T-helper 17 cell (primary cell): ENCODE measurements at places on chromosomes 7 and 10. TPM values are rescaled to one million over a fixed set of nuclear protein-coding genes. Genes with fewer than 3 reads are reported as not detected.
A peak's percentile ranks its signal among the peaks of the same experiment; 100 is the strongest.

- no peak overlapping the region for H3K27ac ChIP-seq
- H3K4me3 ChIP-seq, result no peak overlapping the region
- H3K4me1 ChIP-seq, result no peaks in the 10 kb centered on the region
- H3K36me3 ChIP-seq, result no peaks in the 10 kb centered on the region
- no peaks in the 10 kb centered on the region for H3K27me3 ChIP-seq
Measured at GRCh38 chr10:23868121-23868520, 340.8 kb upstream of the KIAA1217 start.

DNA sequence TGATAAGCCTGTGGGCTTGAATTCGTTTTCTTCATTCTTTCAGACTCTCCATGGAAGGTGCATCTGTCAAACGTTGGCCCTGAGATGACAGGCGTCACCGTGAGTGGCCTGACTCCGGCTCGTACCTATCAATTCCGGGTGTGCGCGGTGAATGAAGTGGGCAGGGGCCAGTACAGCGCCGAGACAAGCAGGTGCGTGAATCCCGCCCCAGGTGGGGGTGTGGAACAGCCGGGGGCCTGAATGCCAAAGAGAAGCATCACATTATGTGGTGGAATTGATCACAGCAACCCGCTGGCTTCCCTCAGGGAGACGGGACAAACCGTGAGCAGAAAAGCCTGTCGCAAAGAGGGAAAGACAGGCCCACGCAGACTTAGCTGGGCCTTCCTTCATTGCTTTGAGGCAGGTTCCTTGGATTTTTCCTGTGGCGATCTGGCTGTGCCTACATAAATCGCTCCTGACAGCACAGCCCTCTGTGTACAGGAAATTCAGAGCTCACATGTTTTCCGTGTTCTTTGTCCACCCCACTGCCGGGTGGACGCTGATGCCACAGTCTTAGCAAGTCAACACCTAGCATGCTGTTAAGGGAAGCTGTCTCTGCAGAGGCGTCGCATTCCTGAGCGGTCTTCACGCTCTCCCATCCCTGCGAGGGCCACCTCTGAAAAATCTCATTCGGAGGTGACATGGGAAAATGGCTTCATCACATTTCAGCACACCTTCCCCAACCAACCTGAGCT lies 671.0 kb upstream of the FOXK1 start:
- DNase-seq, result no peak
- H3K36me3 ChIP-seq, result peaks cover 2% of the 10 kb centered on the region
- peaks cover 49% of the 10 kb centered on the region for H3K27me3 ChIP-seq
- H3K4me1 ChIP-seq, result no peaks in the 10 kb centered on the region
- H3K27ac ChIP-seq, result no peak overlapping the region

- H3K36me3 ChIP-seq, result peaks cover 5% of the 10 kb centered on the region
- no peak within 1 kb of the TSS for H3K27ac ChIP-seq
- H3K27me3 ChIP-seq, result peaks cover 67% of the 10 kb centered on the region
- H3K4me3 ChIP-seq, result peak within 1 kb of the TSS; percentile 81
- peak; percentile 17 for DNase-seq
Measured at GRCh38 chr10:95290461-95291364, at the start of gene PDLIM1. PDLIM1 (minus strand) TSS chr10:95291003; CDS start chr10:95290915, 88 bp downstream.

DNA sequence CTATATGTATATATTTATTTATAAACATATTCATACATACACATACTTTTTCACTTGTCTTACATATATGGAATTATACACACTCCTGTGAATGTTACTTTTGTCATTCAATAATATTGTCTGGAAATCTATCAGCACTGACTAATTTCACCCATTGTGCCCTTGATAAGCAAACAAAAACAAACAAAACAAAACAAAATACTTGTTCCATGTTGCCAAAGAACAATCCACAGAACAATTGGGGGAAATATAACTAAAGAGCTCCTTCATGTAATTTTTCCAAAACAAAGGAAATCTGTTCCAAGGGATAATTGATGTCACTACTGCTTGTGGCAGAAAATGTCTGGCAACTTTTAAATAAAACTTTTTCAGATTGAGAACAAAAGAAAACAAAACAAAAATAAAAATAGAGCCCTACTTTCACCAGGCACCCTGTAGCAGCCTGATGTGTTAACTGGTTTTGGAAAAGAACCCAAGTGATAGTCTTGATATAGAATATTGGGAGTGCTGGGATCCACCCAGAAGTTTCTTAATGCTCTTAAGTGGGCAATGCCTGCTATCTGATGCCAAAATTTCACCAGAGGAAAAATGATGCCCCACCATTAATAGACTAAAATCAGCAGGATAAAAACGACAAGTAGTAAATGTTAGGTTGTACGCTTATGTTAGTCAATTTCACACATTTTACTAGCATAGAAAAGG lies 34.0 kb upstream of the CCDC7 start:
- no peak for DNase-seq
- no peaks in the 10 kb centered on the region for H3K27me3 ChIP-seq
- no peaks in the 10 kb centered on the region for H3K36me3 ChIP-seq
- H3K4me1 ChIP-seq, result peaks cover 5% of the 10 kb centered on the region
- H3K4me3 ChIP-seq, result no peak overlapping the region

GRCh38 chr10:8439040-8439439 lies 384.6 kb downstream of the GATA3 start:
- H3K4me1 ChIP-seq, result peaks cover 25% of the 10 kb centered on the region
- H3K4me3 ChIP-seq, result peak overlapping the region; percentile 28
- no peak for DNase-seq
- H3K27ac ChIP-seq, result peak overlapping the region; percentile 87
- H3K36me3 ChIP-seq, result no peaks in the 10 kb centered on the region
- no peaks in the 10 kb centered on the region for H3K27me3 ChIP-seq

GRCh38 chr7:102214477-102215072 lies 72.1 kb upstream of the SH2B2 start:
- no peak overlapping the region for H3K27ac ChIP-seq
- no peak overlapping the region for H3K4me3 ChIP-seq
- H3K36me3 ChIP-seq, result peaks cover 2% of the 10 kb centered on the region
- H3K4me1 ChIP-seq, result peaks cover 2% of the 10 kb centered on the region
- H3K27me3 ChIP-seq, result no peaks in the 10 kb centered on the region

DNA sequence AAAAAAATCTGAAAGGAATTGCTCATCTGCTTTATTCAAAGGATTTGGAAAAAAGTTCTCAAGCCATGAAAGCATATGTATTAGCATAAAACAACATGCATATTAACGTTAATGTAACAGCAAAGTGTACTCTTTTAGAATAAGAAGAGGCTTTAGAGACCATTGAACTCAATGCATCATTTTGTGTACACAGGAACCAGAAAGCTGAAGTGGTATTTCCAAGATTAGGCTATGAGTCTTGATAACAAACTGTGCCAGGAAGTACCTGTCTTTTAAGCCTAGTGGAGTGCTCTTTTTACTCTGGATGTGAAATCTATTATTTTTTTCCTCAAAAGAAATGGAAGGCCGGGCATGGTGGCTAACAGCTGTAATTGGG lies 164.2 kb downstream of the THSD7A start:
- DNase-seq, result no peak
- no peak overlapping the region for H3K27ac ChIP-seq
- H3K36me3 ChIP-seq, result no peaks in the 10 kb centered on the region
- no peaks in the 10 kb centered on the region for H3K27me3 ChIP-seq

GRCh38 chr7:10022957-10023356 lies 950.7 kb upstream of the PHF14 start:
- no peak overlapping the region for H3K4me3 ChIP-seq
- H3K27ac ChIP-seq, result no peak overlapping the region
- no peaks in the 10 kb centered on the region for H3K27me3 ChIP-seq
- no peaks in the 10 kb centered on the region for H3K36me3 ChIP-seq
- DNase-seq, result no peak

DNA sequence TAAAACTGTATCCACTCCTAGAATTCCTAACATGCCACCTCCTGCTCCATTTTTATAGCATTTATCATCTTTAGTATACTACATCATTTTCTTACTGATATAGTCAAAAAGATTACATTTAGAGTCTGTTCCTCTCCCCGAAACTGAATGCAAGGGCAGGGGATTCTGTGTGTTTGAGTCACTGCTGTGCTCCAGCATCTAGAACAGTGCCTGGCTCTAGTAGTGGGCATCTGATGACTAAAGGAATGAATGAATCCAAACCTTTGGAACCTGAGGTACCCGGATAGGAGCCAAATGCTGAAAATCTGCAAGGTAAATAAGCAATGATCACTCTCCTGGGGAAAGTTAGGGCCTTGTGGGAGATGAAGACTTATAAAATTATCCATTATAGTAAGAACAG lies 18.9 kb downstream of the GOT1 start:
- no peaks in the 10 kb centered on the region for H3K27me3 ChIP-seq
- H3K4me1 ChIP-seq, result peaks cover 3% of the 10 kb centered on the region

DNA sequence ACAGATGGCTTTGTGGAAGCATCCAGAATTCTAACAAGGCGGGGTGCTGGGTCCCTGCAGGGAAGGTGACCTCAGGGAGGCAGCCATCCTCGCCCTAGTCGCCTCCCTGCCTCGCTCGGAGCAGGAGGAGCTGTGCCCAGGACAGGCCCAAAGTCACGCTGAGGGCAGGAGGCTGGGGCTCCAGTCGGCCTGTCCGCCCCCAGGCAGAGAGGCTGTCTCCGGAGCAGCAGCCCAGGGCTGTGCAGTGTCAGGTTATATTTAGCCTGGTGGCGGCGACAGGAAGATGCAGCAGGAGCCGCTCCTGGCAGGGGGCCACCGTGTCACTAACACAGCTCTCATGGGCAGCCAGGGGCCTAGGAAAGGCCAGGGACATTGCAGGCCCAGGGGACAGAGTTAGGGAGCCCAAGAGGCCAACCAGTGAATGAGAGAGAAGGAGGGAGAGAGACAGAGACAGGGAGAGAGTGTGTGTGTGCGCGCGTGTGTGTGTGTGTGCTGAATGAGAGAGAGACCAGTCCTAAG lies 13.5 kb downstream of the KCNH2 start:
- H3K4me1 ChIP-seq, result peaks cover 31% of the 10 kb centered on the region
- DNase-seq, result no peak
- no peak overlapping the region for H3K27ac ChIP-seq
- peaks cover 5% of the 10 kb centered on the region for H3K27me3 ChIP-seq

DNA sequence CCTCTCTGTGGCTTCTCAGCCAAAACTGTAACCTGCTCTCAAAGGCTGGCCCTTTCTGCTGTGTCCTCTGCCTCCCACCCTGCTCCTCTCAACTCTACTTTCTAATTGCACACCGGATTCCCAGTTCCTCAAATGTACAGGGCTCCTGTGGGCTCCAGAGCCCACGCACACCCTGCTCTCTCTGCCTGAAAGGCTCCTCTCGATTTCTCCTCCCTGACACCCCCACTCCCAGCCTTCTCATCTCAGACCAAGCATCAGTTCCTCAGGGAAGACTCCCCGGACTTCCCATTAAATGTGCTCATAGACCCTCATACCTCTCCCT lies 111.7 kb upstream of the STEAP1B start:
- no peak for DNase-seq
- H3K27me3 ChIP-seq, result peaks cover 16% of the 10 kb centered on the region
- peaks cover 5% of the 10 kb centered on the region for H3K36me3 ChIP-seq
- no peaks in the 10 kb centered on the region for H3K4me1 ChIP-seq
- H3K27ac ChIP-seq, result no peak overlapping the region
- no peak overlapping the region for H3K4me3 ChIP-seq

DNA sequence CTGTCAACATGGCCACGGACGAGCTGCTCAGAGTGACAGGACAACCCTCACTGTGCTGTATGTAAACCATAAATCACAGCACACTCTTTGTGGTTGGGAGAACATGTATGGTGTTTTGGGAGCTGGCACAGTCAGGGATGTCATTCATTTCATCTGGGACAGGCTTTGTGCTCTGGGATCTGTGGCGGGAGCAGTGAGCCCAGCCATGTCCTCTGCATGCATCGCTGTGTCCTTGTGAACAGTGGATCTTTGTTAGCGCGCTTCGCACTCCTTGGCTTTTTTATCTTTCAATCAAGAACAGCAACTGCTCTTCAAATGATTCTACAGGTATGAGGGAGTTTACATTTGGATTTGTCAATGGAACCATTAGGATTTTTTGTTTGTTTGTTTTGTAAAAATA lies 7.1 kb downstream of the CCM2 start:
- no peak overlapping the region for H3K4me3 ChIP-seq
- no peak for DNase-seq
- H3K27me3 ChIP-seq, result no peaks in the 10 kb centered on the region
- H3K36me3 ChIP-seq, result peaks cover 2% of the 10 kb centered on the region
- H3K27ac ChIP-seq, result peak overlapping the region; percentile 75

DNA sequence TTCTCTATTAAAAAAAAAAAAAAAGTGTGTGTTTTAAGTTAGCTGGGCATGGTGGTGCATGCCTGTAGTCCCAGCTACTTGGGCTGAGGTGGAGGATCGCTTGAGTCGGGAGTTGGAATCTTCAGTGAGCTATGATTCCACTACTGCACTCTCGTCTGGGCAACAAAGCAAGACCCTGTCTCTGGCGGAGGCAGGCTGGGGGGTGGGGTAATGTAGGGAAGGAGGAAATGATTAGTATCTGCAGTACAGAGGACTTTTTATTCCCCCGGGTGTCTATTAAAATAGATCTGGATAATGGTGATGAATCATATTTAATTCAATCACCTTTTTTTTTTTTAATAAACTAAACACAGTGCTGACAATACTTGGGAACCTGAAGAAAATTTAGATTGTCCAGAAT lies 6.5 kb downstream of the CBX3 start:
- DNase-seq, result no peak
- H3K4me1 ChIP-seq, result peaks cover 33% of the 10 kb centered on the region
- no peak overlapping the region for H3K4me3 ChIP-seq
- H3K36me3 ChIP-seq, result peaks cover 2% of the 10 kb centered on the region
- H3K27ac ChIP-seq, result no peak overlapping the region

GRCh38 chr10:107133656-107134055 lies 30.9 kb downstream of the SORCS1 start:
- no peak for DNase-seq
- no peak overlapping the region for H3K4me3 ChIP-seq
- no peaks in the 10 kb centered on the region for H3K4me1 ChIP-seq
- no peak overlapping the region for H3K27ac ChIP-seq
- H3K36me3 ChIP-seq, result no peaks in the 10 kb centered on the region

GRCh38 chr7:132240262-132240661 lies 336.0 kb downstream of the PLXNA4 start:
- no peaks in the 10 kb centered on the region for H3K4me1 ChIP-seq
- H3K4me3 ChIP-seq, result no peak overlapping the region
- H3K27me3 ChIP-seq, result no peaks in the 10 kb centered on the region

DNA sequence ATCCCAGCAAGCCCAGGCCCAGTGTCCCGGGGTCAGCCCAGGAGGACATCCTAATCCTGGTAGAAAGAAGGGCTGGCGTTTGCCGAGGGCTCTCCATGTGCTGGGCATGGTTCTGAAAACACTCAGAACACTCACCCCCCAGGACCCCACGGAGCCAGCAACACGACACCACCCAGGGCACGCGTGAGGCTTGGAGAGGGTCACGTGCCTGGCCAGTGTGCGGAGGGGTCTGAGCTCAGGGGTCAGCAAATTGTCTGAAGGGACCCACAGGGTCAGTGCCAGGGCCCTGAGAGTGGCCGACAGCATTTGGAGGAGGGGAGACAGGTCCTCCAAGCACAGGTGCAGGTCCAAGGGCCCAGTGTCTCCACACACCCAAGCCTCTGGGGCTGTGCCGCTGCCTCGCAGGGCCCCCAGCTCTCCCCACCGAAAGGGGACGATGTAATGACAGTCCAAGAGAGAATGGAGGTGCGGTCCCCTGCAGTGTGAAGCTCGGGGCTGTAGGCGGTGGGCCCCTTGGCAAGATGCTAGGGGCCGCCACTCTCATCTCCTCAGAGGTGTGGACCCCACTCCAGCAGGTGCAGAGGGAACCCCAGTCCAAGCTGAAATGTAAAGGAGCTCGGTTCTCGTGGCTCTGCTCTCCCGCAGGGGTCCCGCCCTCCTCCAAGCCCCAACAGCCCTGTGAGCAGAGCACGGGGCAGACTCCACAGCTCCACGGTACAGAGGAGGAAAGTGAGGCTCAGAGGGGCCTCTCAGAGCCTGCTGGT lies 7.8 kb downstream of the FOXL3 start:
- DNase-seq, result no peak
- H3K4me1 ChIP-seq, result no peaks in the 10 kb centered on the region
- peaks cover 17% of the 10 kb centered on the region for H3K27me3 ChIP-seq

The APBB1IP gene
- 77.1 TPM for total RNA-seq

The ANKRD7 gene
- total RNA-seq, result 0.47 TPM

The ADAM12 gene
- total RNA-seq, result 36.6 TPM

The CHAT gene
- not detected for total RNA-seq

The TMEM140 gene
- total RNA-seq, result 55.2 TPM

The ZNF727 gene
- 0.17 TPM for total RNA-seq
